ENCODE measurements at places on chromosomes 7 and 10.

DNA sequence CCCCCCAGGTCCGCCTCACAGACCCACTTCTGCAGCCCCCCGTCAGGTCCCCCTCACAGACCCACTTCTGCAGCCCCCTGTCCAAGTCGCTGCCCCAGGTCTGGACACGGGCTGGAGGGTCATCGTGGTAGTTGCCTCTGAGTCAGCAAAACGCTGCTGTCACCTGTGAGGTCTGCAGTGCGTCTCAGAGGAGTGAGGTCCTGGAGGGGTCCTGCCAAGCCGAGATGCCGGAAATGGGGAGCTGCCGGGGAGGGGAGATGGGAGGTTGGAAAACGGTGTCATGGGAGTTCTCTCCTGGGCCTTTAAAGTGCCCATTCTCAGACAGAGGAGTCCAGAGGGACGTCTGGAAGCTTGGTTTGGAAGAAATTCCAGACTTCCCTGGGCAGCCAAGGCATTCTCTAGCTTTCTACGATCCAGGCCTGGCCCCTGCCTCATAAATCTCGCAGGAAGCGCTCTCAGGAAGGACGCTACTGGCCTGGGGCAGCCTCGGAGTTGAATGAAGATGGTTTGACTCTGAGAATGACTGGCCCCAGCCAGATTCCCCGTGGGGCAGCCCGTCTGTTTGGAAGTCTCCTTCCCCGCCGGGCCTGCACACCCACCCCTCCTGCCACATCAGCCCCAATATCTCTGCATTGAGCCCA, 38.7 kb downstream of the CALML3 start:
- peak; percentile 88 for DNase-seq

DNA sequence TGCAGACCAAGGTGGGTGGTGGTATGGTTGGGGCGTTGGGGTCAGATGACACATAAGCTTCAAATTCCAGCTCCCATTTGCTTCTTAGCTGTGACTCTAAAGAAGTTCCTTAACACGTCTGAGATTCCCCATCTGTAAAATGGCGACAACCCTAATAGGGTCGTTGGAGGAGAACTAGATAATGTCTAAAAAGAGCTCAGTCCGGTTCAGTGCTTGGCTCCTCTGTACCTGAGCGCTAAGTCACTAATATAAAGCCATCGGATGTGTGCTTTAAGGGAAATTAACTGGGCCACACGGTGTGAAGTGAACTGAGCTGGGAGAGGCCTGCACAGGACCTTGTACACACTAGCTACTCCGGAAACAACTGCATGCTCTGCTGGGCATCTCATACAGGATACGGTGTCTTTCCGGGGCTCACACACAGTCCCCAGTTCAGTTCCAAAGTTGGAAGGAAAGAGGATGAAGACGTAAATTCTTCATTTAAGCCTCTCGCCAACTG, 476 bp upstream of the ZFYVE27 start:
- DNase-seq = no peak

DNA sequence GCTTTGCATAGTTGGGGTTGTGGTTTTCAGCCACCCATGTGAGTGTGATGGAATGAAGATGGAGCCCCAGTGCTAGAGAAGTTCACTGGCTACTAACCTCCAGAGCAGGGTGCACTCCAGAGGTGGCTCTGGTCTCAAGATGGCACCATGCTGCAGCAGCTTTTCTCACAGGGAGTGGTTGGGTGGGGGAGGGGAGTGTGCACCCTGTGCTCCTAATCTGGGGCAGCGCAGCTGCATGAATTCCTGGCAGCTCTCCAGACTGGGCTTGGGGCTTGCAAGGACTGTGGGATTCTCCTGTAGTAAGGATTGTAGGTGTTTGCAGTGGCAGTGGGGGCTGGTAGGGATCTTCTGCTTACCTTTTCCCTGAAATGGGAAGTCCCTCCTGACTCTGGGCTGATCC, 23.7 kb downstream of the PHTF2 start:
- DNase-seq = no peak

DNA sequence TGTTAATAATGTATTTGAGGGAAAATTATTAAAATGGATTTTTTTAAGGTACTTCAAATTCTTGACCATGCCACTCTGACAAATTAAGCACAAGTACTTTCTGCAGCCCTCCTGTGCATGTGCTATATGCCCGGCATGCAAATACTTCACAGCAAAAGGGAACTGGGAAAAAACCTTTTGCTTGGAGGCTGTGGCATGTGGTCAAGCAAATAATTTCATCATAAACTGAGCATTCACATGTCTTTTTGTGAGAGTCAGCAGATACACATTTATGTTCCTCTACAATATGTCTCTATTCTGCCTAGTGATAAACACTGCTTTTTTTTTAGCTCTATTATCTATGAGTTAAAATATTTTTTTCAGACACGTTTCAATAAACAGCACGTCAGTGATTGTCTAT, 53.7 kb upstream of the SEMA3A start:
- peak; percentile 12 for DNase-seq

DNA sequence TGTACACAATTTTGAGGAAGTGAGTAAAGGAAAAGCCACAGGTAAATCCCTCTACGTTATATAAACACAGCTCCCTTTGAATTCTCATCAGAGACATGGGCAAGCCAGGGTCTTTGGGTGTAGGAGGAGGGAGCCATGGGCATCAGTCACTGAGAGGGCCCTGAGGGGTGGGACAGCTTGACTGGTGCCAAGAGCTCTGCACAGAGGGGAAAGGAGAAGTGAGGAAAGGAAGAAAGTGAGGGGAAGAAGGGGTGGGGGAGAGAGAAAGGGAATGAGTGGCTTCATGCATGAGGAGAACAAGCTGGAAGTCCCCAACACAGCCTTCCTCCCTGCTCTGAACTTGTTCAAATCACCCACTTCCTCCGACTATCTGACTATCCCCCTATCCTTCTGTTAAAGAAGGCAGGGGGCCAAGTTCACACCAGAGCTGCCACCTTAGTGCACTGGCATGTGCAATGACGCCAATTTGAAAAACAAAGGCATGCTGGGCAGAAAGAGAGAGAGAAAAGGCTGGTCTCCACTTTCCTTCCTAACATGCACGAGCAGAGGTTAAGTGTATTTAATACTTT, 16.4 kb upstream of the RNF148 start:
- no peak for DNase-seq

GRCh38 chr10:69955211-69955805, 97.3 kb upstream of the MACROH2A2 start:
- no peak for DNase-seq

DNA sequence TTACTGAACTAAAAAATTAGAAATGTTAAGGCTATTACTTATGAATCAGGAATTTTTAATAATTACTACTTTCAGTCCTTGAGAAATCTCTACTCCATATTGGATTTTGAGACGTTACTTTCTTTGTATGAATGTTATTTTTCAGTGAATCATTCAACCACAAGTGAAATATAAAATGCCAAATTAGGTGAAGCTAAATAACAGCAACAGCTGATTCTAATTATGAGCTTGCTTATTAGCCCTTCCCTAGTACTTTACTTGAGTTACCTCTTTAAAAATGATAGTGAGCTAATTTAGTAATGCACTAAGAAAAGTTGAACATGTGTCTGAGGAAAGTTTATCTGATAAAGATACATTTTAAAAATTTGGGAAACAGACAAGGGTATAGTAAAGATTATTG, 51.4 kb downstream of the PCGF5 start:
- DNase-seq = peak; percentile 83
